Posterior vena cava (tissue), 2 donors: ENCODE measurements at places on chromosomes 7 and 10. TPM values are rescaled to one million over a fixed set of nuclear protein-coding genes. Genes with fewer than 3 reads are reported as not detected.

DNA sequence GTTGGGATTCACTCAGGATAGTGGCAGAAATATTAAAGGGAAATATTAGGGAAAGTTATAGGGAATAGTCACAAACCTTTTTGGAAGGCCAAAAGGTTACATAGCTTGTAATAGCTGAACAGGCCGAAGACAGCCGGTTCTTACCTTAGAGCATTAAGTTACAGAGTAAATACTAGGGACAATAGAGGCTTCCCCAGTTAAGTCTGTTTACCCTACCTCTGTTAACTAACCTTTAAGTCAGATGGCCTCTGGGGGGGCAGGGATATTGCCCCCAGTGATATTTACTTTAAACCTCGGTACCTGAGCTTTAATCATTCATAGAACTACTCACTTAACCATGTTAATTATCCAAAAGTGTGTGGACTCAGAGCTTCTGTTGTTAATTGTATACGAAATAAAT is 7.4 kb downstream of the POLR1F start:
- no peak for DNase-seq

GRCh38 chr7:157998884-157999552 is 588.6 kb downstream of the PTPRN2 start:
- DNase-seq: no peak

GRCh38 chr10:12195281-12195602 is 449 bp downstream of the NUDT5 start:
- DNase-seq: no peak

GRCh38 chr7:15461576-15461975 is 100.2 kb downstream of the AGMO start:
- no peak for DNase-seq

DNA sequence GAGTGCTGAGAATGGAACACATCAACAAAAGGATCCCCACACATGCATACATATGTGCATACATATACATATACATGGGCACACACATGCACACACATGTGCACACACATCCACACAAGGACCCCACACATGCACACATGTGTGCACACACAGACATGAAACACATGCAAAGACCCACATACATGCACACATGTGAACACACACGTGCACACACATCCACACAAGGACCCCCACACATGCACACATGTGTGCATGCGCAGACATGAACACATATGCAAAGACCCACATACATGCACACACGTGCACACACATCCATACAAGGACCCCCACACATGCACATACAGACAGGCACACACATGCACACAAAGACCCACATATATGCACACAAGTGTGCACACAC is 104.4 kb upstream of the ADARB2 start:
- no peak for DNase-seq

- DNase-seq: peak; percentile 86
Measured at GRCh38 chr10:73744664-73744975, 448 bp downstream of the SEC24C start.

DNA sequence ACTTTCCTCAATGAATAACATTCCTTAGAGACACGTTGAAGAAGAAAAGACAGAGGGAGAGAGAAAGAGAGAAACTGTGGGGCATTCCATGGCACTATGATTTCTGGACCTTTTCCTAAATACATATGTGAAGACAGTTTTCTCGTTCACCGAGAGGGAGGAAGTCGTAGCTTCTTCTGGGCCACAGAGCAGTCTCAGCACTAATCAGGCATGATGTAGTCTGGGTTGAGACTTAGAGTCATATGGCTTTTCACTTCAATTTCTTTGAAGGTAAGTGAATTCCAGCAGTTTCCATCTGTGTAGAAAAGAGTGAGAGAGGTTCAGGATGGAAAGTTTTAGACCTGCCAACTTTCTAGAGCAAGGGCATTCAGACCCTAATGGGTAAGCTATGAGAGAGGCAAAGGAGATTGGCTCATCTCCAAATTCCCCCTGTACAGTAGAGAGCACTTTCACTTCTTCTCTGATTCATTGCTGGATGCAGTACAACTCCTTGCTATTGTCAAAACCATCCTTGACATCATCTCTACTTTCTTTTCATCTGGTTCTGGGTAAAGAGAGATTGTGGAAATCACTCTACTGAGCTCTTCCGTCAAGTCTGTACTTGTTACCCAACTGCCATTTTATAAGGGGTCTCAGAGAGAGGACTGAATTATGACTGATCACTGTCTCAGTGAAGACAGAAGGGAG is 31.5 kb upstream of the OR9A4 start:
- no peak for DNase-seq

DNA sequence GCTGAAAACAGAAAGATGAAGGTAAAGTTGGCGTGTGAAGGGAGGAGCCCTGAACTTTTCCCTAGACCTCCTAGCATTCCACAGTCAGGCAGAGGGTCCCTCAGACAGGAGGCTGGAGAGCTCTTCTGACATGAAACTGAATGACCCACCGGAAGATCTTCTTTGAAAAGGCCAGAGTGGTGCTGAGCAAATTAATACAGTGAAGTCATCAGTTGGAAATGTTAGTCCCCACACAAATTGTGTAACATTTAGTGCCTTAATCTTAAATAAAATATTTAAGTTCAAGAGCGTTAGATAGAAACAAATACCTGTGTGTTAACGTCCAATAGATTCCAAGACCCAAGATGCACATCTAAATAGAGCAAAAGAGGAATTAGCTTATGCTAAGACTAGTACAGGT is 49.0 kb upstream of the WNT16 start:
- DNase-seq: no peak

GRCh38 chr7:71473366-71473967 is 341.5 kb downstream of the GALNT17 start:
- DNase-seq: no peak

DNA sequence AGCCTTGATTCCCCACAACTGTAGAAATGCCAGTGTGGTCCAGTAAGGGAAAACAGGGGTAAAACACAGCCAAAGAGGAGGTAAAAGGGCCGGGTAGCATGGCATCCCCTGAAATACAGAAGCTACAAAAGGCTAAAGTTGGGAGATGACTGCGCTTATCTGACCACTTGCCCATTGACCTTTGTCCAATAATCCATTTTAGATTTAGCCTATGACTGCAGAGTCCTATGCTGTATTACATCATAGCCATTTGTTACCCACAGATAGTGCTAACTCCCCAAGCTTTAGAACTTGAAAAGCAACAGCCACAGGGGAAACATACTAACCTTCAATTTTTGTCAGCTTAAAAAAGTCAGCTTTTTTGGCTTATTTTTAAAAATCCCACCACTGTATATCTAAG is 26.2 kb downstream of the MTPN start:
- no peak for DNase-seq

DNA sequence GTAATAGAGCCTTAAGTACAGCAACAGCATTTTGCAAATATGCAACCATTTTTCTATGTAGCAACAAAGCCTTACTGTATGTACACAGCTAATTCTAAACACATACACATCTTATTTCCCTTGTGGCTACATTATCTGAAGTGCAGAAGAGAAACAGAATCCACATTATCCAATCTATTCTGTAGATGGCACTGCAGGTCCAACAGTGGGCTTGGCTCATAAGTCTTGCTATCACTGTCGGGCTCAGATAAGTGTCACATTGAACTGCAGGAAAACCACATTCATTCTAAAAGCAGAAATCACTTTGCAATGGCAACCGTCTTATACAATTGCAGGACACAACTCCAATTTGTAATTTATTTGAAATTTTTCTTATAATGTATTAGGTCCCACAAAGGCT is 109.8 kb upstream of the NOBOX start:
- DNase-seq: no peak

DNA sequence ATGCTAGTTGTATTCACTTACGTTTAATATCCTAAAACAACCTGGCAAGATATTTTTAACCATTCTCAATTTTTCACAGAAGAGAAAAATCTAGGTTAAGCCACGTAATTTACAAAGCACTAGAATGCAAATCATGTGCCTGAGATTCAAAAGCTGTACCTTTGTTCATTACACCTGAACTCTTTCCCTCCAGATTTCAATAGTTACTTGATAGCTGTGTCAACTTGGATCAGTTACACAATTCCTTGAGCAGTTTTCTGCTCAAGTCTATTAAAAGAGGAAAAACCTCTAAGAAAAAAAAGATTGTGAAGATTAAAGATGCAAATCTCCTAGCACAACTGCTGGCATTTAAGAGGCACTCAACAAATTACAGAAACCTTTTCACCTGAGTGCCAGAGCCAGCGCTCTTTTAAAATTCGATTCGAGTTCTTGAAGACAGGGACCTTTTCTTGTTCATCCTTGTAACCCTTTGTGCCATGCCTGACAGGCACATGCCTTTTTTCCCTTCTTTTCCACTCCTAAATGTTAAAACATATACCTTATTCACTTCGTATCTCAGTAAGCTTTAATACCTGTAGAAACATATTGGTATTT is 886 bp downstream of the NSUN6 start:
- no peak for DNase-seq

- no peak for DNase-seq
Measured at GRCh38 chr10:127398140-127398970, 150.8 kb upstream of the NPS start.

- DNase-seq: no peak
Measured at GRCh38 chr10:5064656-5065055, 29.6 kb upstream of the AKR1C3 start.

GRCh38 chr7:24587853-24588252 is 14.6 kb downstream of the PALS2 start:
- DNase-seq: no peak

DNA sequence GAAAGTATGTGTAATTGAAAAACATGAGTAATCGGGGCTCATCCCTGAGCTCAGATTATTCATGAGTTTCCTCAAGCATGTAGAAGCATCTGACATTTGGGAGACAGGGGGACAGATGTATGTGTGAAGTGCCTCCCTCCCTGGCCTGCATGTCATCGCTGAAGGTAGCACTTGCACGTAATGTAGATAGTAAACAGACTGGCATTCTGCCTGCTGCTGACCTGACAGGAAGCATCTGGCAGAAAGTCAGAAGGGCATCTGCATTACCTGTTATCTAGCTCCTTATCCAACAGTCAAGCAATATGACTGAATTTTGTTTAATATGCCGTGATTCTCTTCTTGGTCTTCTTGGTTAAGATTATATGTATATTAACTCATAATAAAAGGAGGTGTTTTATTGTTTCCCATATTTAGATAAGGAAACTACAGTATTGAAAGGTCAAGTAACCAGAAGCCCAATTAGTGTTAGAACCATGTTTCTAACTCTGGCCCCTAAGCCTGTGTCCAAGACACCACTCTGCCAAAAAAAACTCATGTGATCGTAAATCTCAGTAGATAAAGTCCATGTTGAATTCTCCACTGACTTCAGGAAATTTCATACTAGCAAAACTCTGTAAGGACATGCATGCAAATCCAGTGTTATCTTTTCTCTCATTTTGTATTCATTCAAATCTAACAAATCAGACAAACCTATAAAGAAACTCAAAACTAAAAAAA is 918.1 kb upstream of the MBL2 start:
- DNase-seq: no peak

The GNA12 gene
- 65.8 TPM for total RNA-seq

The PANK1 gene
- total RNA-seq: 1.5 TPM

The C7orf33 gene
- not detected for total RNA-seq

The GIMAP2 gene
- total RNA-seq: 8.3 TPM

The TSPAN13 gene
- total RNA-seq: 8.5 TPM
